ENCODE measurements at places on chromosomes 5 and 9.

DNA sequence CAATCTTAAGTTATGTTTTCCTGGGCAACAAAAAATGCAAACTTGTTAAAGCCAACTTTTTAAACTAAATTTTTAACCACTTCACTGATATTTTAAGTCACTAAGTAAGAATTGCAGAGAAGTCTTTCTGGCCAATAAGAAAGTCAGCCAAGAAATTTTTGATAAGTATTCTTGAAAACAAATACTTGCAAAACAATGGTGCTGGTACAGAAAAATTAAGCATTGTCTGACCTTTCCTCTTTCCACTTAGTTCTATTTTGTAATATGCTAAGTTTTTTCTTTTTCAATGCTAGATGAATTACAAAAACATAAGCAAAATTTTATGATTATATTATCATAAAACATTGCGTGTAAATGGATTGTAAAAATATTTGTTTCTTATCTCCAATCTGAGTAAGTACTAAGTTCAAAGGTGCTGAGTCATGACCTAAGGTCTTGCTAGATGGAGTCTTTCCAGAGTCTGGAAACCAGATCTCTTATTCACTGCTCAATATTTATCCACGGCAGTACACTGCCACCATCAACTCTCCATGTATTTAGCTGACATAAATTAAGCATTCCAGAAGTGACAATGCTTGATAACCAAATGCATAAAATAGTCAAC lies 139.7 kb downstream of the MEF2C start:
- DNase-seq = no peak
- peaks cover 65% of the 10 kb centered on the region for H3K36me3 ChIP-seq
- H3K4me1 ChIP-seq = no peaks in the 10 kb centered on the region

DNA sequence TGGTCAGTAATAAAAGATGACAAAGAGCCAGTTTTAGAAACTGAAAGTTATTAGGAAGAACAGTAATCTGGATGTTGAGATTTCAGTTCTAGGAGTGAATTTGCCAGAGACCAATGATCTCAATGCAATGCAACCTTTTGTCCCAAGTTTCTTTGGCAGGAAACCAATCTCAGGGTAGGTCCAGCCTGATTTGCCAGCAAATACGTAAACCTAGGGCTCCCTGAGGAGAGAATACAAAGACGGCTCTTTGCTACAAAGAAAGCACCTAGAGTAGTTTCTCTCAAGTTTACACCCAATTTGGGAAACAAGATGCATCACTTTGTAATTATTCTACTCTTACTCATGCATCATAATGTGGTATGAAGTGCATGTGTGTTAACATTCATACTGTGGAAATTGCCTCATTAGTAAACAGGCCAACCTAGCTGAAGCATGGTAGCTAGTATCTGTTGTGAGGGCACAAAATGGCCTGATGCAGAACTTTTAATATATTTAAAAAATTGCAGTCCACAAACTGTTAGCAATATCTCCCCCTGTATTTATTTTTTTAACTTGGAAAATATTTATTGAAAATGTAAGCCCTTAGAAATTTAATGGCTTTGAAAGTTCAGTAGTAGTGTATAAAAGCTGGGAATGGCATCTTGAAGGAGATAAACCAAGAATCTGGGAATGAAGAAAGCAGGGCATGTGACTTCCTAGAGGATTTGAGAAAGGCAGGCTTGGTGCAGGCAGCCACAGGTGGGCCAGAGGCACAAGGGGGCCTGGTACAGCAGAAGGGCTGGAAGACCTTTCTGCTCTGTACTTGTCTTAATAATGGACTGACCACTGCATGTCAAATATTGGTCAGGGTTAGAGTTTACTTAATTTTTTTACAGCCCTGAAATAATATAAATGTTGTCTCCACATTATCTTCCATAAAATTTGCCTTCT lies 59.5 kb downstream of the MAST4 start:
- H3K27me3 ChIP-seq = no peaks in the 10 kb centered on the region
- no peaks in the 10 kb centered on the region for H3K4me1 ChIP-seq
- H3K27ac ChIP-seq = no peak overlapping the region
- no peak for DNase-seq

GRCh38 chr9:111176511-111176910 lies 138.2 kb upstream of the LPAR1 start:
- no peaks in the 10 kb centered on the region for H3K36me3 ChIP-seq
- no peaks in the 10 kb centered on the region for H3K27me3 ChIP-seq
- H3K4me3 ChIP-seq = no peak overlapping the region

- H3K4me1 ChIP-seq = peaks cover 29% of the 10 kb centered on the region
- H3K4me3 ChIP-seq = no peak overlapping the region
- peaks cover 31% of the 10 kb centered on the region for H3K36me3 ChIP-seq
- no peaks in the 10 kb centered on the region for H3K27me3 ChIP-seq
- no peak overlapping the region for H3K27ac ChIP-seq
Observed at GRCh38 chr9:121350993-121351561, 19.0 kb downstream of the STOM start.

- H3K27me3 ChIP-seq = peaks cover 15% of the 10 kb centered on the region
- no peak overlapping the region for H3K4me3 ChIP-seq
- no peaks in the 10 kb centered on the region for H3K36me3 ChIP-seq
Observed at GRCh38 chr5:54889826-54890225, 95.6 kb downstream of the ESM1 start.

DNA sequence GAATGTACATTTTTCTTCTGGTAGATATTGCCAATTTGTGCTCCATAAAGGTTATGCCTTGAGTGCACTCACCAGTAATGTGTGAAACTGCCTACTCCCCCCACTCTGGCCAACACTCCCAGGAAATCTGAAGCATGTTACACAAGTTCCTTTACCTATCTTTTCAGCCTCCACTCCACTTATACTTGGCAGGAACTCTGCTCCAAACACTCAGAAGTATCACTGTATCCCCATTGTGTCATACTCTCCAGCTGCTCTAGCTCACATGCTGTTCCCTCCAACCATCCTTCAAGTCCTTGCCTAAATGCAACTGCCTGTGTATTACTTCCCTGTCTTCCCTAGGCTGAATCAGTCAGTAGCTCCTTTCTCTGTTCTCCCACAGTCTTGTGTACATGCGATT lies 28.3 kb downstream of the POU4F3 start:
- H3K4me1 ChIP-seq = peaks cover 25% of the 10 kb centered on the region
- H3K27ac ChIP-seq = no peak overlapping the region
- H3K4me3 ChIP-seq = no peak overlapping the region

GRCh38 chr5:109833946-109834345 lies 144.2 kb downstream of the MAN2A1 start:
- DNase-seq = no peak
- H3K4me3 ChIP-seq = no peak overlapping the region
- peaks cover 75% of the 10 kb centered on the region for H3K36me3 ChIP-seq
- no peaks in the 10 kb centered on the region for H3K27me3 ChIP-seq
- no peaks in the 10 kb centered on the region for H3K4me1 ChIP-seq

DNA sequence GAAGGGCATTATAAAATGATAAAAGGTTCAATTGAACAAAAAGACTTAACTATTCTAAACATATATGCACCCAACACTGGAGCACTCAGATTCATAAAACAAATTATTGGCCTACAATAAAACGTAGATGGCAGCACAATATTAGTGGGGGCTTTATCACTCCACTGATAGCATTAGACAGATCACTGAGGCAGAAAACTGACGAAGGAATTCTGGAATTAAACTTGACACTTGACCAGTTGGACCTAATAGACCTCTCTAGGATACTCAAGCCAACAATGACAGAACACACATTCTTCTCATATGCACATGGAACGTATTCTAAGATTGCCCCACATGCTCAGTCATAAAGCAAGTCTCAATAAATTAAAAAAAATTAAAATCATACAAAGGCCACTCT lies 18.4 kb upstream of the C9orf72 start:
- no peaks in the 10 kb centered on the region for H3K36me3 ChIP-seq
- H3K27me3 ChIP-seq = no peaks in the 10 kb centered on the region
- H3K4me3 ChIP-seq = no peak overlapping the region
- H3K4me1 ChIP-seq = peaks cover 63% of the 10 kb centered on the region
- DNase-seq = no peak

DNA sequence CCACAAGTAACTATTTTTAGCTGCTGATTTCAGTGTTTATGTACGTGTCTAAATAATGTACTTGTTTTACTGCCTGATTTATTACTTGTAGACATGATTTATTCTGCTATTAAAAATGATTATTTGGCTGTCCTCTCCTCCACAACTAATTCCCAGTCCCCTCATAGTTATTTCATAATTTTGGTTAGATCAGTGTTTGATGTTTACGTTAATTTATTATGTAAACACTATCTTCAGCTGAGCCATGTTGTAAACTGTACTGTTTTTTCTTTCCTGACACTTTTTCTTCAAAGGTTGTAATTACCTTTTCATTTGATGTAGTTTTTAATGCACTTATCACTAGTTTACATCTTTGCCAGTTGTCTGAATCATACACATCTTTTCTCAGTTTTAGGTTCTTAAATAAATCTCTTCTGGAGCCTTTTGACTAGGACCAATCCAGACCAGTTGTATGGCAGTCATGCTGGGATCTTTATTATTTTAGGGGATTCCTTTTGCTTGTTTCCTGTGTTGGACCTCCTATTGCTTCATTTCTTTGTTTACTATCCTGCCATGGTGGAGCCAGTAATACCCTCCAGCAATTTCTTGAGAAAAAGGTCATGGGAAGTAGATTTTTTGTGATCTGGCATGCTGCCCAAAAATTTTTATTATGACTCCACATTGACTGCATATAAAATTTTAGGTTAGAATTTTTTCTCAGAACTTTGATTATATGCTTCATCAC lies 16.1 kb downstream of the AP3S1 start:
- no peak overlapping the region for H3K27ac ChIP-seq
- peaks cover 27% of the 10 kb centered on the region for H3K4me1 ChIP-seq
- no peak for DNase-seq
- no peak overlapping the region for H3K4me3 ChIP-seq
- H3K36me3 ChIP-seq = no peaks in the 10 kb centered on the region

GRCh38 chr5:40399349-40399748 lies 280.4 kb upstream of the PTGER4 start:
- peaks cover 12% of the 10 kb centered on the region for H3K4me1 ChIP-seq
- H3K27ac ChIP-seq = no peak overlapping the region

DNA sequence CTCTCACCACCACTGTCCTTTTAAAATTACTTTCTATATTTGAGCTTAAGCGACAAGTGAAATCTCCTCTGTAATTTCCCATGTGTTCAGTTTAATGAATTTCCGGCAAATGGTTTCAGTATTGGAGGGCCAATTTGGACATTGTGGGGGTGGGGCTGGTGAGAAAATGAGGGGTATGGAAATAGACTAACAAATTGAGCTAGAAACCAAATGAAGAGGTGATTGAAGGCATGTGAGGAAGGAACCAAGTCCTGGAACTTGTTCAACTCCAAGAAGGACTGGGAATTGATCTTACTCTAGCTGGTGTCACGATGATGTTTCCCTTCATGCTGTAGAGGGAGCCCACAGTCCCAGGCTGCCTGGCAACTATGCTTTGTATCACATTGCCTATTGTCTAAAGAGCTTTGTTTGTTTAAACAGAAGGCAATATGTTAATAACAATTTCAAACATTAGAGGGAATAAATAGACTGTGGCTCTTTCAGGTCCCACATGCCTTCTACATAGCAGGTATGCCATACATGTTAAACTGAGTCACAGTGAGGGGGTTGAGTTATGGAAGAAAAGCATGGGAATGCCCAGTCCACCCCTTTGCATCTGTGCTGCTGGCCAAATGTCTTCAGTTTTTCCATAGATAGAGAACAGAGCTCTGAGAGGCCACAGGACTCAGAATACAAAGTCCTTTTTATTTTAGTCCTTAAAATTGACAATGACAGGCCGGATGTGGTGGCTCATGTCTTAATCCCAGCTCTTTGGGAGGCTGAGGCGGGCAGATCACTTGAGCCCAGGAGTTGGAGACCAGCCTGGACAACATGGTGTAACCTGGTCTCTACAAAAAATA lies 25.0 kb upstream of the MATR3 start:
- H3K4me1 ChIP-seq = peaks cover 22% of the 10 kb centered on the region
- no peak overlapping the region for H3K27ac ChIP-seq
- no peaks in the 10 kb centered on the region for H3K27me3 ChIP-seq
- no peak overlapping the region for H3K4me3 ChIP-seq

- no peak for DNase-seq
- H3K4me1 ChIP-seq = no peaks in the 10 kb centered on the region
- H3K27ac ChIP-seq = no peak overlapping the region
- H3K4me3 ChIP-seq = no peak overlapping the region
- H3K27me3 ChIP-seq = no peaks in the 10 kb centered on the region
Observed at GRCh38 chr5:160805376-160805775, 46.6 kb downstream of the ATP10B start.
